ENCODE measurements at places on chromosomes 11 and 22.
A peak's percentile ranks its signal among the peaks of the same experiment; 100 is the strongest.

GRCh38 chr11:23023319-23023718 is 163.0 kb upstream of the CCDC179 start:
- no peak for DNase-seq

GRCh38 chr22:39646398-39647063 is 76.0 kb downstream of the CACNA1I start:
- no peak for DNase-seq

GRCh38 chr11:84419616-84420015 is 1133.4 kb upstream of the CCDC90B start:
- DNase-seq, result no peak

- no peak for DNase-seq
Measured at GRCh38 chr11:112817376-112817775, 143.8 kb upstream of the NCAM1 start.

DNA sequence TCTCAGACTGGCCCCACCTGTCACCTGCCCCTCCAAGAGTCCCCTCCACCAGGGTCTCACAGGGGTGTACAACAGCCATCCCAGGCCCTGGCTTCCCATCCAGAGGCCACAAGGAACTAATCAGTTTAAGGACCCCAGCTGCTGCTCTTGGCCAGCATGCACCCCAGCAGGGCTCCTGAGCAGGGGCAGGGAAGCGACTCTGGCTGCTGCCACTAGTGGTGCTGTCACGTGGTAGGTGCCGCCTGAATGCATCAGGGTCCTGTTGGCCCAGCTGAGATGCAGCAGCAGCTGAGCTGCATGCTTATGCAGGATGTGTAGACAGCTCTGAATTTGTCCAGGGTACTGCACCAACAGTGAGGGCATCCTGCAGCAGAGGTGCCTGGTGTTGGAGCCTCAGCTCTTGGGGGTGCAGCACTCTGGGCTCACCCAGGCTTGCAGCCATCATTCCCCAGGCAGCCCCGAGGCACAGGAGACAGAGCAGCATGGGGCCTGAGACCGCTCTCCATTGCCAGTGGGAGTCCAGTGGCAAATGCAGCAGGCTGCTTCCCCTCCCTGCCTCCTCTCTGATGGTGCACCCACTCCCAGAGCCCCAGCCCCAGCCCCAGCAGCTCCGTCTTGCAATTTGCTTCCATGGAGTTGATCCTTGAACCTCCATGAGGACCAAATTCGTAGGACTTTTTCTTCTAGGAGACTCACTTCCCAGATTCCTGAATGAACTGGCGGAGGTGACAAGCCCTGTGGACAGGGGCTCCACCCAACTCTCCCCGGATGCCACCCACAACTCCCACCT is 98.7 kb downstream of the MPPED1 start:
- no peak for DNase-seq

- peak; percentile 39 for DNase-seq
Measured at GRCh38 chr11:64316672-64317324, 561 bp downstream of the TRMT112 start.

DNA sequence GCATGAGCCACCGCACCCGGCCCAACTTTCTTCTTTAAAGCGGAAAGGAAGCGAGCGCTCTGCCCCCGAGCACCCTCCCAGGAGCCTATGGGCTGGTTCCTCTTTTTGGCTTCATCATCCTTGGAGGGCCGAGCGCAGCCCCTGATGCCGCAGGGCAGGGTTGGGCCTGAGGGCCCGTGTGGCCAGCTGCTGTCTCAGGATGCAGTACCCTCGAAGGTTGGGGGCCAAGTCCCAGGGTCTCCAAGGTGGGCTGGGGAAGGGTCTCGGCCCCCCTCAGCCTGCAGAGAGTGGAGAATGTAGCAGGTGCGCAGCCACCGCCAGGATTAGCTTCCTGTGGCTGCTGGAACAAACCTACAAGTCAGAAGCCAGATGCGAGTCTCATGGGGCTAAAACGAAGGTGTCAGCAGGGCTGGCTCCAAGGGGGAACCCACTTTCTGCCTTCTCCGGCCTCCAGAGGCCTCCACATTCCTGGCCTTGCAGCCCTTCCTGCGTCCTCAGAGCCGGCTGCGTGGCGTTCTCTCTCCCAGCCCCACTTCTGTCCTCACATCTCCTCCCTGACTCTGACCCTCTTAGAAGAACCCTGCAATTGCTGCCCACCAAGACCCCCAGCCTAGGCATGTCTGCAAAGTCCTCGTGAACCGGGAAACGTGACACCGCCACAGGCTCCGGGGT is 2.9 kb downstream of the PANX2 start:
- DNase-seq, result peak; percentile 10

- DNase-seq, result no peak
Measured at GRCh38 chr11:71130106-71130505, 122.3 kb downstream of the SHANK2 start.

DNA sequence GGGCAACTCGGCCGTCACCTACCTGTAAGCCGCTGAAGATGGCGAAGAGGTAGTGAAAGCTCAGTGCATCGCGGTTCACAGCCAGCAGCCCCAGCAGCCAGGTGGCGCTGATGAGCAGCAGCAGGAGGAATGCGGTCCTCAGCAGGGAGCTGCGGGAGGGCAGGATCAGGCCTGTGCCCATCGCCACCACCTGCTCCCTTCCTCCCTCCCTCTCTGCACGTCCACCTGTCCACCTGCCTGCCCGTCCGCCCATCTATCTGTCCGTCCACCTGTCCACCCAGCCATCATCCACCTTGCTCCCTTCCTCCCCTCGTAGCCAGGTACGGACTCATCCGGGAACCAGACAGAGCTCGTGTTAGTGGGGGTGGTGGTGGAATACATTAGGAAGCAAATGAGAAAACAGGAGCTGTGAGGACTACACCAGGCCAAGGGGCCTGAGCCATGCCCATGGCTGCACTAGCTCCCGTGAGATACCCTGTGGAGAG is 32.2 kb downstream of the TRMU start:
- peak; percentile 84 for DNase-seq

- DNase-seq, result no peak
Measured at GRCh38 chr22:35572556-35572955, 31.9 kb downstream of the RASD2 start.

- DNase-seq, result no peak
Measured at GRCh38 chr11:71204294-71204693, 48.1 kb downstream of the SHANK2 start.

- DNase-seq, result no peak
Measured at GRCh38 chr11:77753230-77753629, 67.3 kb downstream of the RSF1 start.

DNA sequence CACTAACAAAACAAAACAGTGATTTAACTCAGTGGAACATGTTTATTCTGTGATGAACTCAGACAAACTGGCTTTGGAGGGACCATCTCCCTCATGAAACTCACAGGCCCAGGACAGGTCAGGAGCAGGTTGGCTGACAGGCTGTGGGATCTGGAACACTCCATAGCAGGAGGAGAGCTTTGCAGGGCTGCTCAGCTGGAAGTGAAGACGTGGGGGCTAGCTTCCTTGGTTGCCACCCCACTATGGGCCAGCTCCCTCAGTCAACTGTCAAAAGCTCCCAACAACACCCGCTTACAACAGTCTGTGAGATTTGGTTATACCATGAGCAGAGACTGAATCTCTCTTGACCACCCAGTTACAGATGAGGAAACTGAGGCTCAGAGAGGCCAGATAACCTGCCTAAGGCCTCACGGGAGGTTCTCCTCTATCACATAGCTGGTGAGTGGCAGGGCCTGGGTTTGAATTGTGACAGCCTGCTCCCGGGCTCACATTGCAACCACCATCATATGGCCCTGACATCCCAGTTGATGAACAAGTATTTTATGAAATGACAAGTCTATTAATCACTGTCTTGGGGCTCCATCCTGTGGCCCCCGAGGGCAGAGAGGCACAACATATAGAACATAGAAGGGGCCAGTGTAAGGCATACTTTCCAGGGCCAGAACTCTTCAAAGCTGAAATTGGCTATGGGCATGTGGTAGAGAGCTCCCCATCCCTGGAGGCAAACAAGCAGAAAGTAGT is 473.4 kb downstream of the MN1 start:
- DNase-seq, result no peak

GRCh38 chr11:64097468-64098317 is 62.0 kb downstream of the FLRT1 start:
- no peak for DNase-seq

- no peak for DNase-seq
Measured at GRCh38 chr22:46010951-46011626, 34.1 kb upstream of the WNT7B start.

- no peak for DNase-seq
Measured at GRCh38 chr11:61602775-61603569, 22.1 kb upstream of the SYT7 start.

DNA sequence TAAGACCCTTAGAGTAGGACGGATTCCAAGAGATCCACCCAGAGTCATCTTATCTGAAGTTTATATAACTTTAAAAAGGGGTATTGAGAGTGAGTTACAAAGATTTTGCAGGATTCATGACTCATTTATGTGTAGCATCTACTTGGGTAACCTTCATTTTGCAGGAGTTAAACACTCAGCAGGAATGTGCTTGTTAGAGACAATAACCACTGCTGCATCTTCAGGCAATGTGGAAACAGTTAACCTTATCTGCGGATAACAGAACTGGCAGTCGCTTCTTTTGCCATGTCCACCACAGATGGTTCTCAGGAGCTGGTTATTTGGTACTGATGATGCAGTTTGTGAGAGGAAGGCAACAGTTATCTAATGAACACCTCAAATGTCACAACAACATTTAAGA is 417.9 kb upstream of the DDI1 start:
- no peak for DNase-seq

GRCh38 chr11:66686801-66687750 is 9.4 kb upstream of the RBM4B start:
- no peak for DNase-seq

DNA sequence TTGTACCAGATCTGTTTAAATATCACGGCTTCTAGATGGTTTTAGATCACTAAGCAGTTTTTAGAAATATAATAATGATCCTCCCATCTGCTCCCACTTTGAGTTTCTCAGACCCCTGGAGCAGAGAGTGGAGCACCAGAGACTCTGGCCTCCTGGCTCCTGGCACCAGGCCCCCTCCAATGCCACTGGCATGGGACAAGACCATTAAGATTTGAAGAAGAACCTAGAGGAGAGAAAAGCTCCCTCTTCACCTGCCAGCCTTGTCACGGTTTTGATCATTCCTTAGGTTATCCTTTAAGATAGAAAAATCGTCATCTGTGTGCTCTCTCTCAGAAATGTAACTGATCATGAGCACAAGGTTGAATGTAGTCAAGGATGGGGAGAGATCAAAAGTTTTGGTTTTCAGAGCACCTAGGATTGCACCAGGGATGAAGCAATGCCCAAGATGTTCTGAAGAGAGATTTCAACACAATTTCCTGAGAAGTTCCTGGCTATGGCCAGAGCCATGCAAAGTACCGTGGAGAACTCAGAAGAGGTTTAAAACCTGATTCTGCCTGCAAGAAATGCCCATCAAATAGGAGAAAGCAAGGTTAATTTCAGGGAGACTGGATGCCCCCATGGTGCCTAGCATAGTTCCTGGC is 22.2 kb downstream of the IL10RA start:
- no peak for DNase-seq

- DNase-seq, result no peak
Measured at GRCh38 chr11:43747130-43747802, 66.7 kb downstream of the HSD17B12 start.

DNA sequence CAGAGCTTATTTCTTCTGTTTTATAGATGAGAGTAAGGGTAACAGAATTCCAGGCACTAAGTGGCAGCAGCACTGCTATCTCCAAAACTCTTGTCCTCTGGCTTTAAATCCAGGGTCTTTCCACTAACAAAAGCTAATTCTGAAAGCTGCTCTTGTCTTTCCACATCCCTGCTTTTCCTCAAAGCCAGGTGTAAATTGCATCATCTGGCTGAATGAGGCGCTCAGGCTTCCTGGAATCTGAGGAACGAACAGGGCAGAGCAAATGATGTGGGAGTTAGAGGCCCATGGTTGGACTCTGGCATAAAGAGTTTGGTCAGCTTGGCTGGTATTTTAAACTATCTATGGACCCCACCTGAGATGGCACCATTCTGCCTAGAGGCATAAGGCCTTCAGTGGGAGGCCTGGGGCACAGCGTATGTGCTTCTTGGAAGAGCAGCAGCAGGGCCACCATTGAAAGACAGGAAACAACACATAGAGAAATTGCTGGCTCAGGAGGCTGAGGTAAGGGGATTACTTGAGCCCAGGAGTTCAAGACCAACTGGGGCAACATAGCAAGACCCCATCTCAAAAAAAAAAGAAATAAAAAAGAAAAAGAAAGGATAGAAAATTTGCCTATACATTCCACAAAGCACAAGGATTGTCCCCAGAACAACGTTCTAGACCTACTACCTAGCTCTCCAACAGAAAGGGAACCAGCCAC is 1.9 kb downstream of the KCNJ5 start:
- DNase-seq, result no peak

DNA sequence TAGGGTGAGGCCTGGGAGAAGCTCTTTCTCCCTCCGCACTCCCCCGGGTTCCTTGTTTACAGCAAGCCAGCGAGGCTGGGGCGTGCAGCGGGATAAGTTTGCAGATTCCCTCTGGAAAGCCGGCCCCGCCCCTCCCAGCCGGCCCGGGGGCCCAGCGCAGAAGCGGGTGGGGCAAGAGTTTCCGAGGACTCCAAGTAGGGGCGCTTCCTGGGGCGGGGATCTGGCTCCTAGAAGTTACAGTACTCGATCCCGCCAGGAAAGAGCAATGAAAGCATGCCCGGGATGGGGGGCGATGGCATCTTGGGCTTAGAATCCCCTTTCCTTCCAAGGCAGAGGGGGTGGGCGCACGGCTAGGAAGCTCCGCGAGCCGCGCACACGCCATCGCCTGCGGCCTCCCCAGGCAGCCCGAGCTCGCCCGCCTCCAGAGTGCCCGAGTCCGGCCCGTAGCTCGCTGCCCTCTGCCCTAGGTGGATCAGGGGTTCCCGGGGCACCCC is 385 bp downstream of the TST start:
- no peak for DNase-seq

DNA sequence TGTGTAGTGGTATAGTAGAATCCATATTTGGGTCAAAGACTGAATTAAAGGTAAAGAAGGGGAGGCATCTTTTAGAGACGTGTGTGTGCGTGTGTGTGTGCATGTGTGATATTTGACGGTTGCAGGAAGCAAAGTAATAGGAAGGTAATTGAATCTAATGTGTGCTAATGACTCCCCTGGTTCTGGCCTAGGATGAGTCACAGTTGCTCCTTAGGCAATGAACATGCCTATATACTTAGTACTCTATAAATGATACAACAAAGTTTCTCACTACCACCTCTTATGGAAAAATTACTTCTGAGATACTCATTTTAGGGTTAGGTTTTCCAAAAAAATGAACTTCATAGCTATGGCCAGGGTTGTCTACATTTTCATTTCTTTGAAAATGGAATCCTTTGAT is 409.6 kb downstream of the GUCY1A2 start:
- DNase-seq, result no peak

- DNase-seq, result no peak
Measured at GRCh38 chr11:118211006-118211405, 13.8 kb downstream of the JAML start.

DNA sequence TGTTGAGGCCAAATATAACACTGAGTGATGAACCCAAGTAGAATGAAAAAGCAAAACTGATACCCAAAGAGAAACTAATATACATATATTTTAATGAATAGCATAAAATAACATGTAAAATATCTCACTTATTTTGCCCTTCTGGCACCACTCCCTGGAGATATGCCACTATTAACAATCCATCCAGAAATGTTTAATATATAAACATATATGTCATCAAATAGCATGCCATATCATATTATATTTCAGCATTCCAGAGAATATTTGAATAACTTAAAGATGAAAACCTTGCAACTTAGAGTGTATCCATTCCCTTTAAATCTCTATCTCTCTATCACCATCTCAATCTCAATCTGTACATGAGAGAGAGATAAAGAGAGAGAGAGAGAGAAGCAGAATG is 1073.3 kb upstream of the RAG2 start:
- no peak for DNase-seq

All from stimulated activated naive CD8-positive, alpha-beta T cell treated with anti-CD3 and anti-CD28 coated beads, Interleukin-15, Interleukin-2, amounts not matched to agents 100 U/mL and 50 U/mL, for 24 hours (primary cell).